ENCODE measurements at places on chromosomes 4 and X.
A peak's percentile ranks its signal among the peaks of the same experiment; 100 is the strongest.

DNA sequence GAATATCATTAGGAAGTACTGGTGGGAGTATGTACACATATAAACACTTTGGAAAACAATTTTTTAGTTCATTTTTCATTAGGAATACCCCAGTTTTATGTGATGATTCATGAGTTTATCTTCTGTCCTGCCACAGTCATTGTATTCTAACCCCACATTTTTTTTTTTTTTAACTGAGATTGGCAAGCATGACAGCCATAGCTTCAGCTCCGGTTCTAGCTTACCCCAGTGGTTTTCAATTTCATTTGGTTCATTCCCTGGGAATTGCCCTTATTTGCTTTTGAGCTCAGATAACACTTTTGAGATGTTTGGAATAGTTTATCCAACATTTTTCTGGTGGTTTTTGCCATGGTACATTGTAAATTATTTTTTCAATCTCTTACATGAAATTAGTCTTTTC lies 21.0 kb upstream of the FMR1 start:
- no peak for DNase-seq

DNA sequence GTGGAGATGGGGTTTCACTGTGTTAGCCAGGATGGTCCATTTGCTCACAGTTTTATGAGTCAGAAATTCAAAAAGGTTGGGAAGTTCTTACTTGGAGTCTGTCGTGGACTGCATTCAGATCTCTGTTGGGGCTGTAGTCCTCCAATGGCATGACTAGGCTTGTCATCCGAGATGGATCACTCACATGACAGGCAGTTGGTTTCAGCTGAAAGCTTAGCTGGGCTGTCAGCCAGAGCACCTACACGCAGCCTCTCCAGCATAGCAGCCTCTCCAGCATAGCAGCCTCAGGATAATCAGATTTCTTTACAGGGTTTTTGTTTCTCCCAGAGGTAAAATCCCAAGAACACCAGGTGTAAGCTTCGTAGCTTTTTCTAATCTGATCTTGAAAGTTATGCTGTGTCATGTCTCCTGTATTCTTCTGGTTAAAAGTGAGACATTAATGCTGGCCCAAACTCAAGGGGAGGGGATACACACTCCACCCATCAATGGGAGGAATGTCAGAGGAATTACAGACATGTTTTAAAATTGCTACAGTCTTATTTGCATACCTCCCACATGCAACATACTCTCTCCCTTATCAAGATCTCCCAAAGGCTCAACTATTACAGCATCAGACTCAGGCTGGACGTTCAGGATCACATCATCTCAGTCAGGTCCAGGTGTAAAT lies 31.6 kb upstream of the SOD3 start:
- DNase-seq, result peak; percentile 42

DNA sequence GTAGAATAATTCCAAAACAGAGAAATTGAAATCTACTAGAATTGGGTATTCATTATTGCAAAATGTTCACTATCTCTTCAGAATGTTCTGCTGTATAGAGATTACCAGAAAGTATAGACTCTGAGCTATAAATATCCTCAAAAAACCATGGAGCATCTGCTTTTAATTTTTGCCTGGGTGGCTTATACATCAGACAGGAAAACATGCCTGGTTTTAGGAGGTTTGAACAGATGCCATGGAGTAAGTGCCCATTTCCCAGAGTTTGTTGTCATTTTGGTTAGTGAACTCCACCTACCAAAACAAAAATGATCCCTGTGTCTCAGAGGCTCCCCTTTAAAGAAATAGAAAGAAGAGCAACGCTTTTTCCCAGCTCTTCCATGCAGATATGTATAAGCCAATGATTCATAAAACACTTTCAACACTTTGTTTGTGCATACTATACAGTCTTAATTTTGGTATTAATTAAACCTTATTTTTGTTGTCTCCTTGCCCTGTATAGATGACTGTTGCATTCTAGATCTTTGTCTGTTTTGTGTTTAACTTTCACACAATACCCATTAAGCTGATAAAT lies 68.7 kb downstream of the MEPE start:
- DNase-seq, result peak; percentile 18

- peak; percentile 95 for DNase-seq
Observed at GRCh38 chr4:126899331-126899801, 733.4 kb upstream of the INTU start.

- no peak for DNase-seq
Observed at GRCh38 chr4:16705341-16705740, 193.1 kb downstream of the LDB2 start.

Data from fibroblast of lung (primary cell).